ENCODE measurements at places on chromosomes 3 and 15.
A peak's percentile ranks its signal among the peaks of the same experiment; 100 is the strongest.

DNA sequence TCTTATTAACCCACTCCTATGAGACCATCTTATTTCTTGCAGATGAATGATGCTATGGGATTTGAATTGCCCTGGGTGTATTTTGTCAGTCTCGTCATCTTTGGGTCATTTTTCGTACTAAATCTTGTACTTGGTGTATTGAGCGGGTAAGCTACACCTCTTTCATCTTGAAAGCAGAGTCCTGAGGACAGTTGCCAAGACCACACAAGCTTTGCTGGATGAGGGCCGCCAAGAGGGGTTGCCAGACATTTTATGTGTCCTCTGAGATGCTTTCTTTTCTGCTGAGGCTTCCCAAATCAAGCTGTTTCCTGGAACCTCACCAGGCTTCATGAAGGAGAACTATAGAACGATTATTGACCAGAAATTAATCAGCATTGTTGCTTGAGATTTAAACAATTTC is 173.2 kb downstream of the CHDH start:
- peak; percentile 75 for DNase-seq

- no peak for DNase-seq
These were observed 16.9 kb upstream of the CLDN1 start for GRCh38 chr3:190339130-190339529.

DNA sequence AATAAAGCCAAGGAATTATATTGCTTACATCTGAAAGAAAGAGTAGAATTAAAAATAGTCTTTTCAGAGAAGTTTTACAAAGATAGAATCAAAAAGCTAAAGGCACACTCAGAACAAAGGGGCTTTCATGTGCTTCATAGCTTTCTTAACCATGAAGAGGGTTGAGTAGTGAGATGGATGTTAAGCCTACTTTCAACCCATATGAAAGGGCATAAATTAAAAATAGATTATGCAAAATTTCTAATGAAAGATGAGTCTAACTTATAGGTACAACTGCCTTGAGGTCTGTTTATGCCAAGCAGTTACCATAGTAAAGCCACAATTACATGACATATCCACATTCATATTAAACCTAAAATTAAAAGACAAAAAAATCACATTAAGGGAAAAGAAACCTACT is 223.3 kb upstream of the ARHGEF26 start:
- no peak for DNase-seq

DNA sequence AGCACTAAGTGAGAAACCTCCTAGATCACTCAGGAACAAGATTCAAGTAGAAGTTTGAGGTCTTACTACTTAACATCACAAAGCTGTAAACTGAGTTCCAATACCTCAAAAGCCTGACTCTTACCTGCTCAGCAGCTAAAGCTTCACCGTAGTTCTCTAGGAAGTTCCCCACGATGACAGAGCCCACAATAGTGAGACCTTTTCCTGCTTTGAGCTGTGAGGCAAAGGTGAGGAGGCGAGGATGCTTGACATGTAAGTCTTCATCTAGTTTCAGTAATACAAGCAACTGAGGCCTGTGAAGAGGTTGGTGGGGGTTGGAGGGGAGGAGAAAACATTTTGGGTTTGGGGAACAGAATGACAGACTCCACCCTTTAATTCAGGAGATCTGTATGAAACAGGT is 15.7 kb downstream of the EMC4 start:
- no peak for DNase-seq

DNA sequence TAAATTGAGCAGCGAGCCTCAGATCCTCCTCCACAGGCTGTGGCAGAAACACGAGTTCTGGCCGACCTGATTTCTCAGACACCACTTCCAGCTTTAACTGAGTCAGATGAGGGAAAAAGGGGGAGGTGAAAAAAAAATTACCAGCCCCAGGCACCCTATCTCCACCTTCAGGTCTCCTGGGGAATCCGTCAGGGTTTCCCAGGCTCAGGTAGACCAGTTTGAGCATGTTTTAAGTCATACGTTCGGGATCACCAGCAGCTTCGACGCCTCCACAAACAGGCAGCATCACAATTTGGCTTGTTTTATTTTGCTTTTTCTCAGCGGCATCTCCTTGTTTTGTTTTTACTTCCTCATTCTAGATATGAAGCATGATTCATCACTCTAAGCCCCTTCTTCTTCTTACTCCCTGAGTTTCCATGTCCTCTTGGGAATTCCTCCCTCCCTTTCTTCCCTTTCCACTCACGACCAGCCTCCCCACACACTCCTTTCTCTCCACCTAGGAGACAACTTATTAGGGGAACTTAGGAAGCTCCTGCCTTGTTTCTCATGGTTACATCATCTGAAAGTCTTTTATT is 190.1 kb downstream of the ZNF621 start:
- no peak for DNase-seq

All from right forelimb (tissue), 1 donor.